ENCODE measurements at places on chromosomes 11 and 22.

- no peak for DNase-seq
These were observed 11.6 kb downstream of the MISFA start for GRCh38 chr11:18611196-18611595.

DNA sequence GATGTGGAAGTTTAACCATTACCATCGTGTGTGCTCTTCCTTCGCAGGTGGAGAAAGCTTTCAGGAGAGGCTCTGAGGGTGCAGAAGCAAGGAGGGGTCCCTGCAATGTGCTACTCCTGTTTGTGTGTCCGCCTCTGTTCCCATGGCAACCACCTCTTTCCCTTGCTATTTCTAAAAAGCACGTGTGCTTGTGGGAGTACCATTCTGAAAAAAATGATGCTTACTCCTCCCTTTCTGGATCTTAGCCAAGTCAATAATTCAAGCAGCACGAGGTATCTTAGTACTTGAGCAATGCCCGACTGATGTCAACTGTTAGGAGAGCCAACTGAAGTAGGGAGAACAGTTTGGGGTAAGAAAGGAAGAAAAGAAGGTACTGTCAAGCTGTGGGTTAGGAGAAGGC lies 628.7 kb downstream of the NTM start:
- no peak for DNase-seq

DNA sequence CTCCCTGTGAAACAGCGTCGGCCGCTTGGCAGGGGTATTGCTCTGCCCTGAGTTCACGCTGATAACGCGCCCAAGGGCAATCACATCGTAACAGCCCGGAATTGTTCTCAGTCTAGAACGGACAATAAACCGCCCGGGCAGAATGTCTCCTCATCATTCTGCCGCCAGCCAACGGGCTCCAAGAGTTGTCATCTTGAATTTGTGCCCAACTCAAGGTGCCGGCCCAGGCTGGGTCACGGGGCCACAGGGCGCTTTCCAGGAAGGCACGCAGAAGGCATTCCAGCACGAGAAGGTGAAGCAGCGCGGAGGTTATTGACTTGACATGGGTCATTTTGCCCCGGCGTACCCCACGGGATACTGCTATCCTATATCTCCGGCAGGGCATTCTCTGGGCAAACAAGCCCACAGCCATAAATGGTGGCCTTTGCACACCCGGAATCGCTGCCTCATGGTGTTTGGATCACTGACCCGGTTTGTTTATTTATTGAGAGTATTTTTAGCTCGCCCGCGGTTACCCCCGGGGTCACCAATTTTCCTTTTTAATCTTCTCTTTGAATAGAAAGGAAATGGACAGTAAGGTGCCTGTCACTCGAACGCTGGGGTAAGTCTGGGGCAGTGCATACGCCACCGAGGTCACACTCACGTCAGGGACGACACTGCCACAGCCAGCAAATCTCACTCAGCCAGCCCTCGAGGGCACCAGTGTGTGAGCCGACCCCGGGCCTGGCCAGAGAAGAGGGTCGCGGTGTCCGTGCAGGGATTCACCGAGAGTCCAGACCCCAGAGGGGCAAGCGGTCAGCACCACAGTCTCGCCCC lies 72.4 kb upstream of the FGF3 start:
- no peak for DNase-seq

- no peak for DNase-seq
These were observed 3.3 kb downstream of the SLC22A12 start for GRCh38 chr11:64594159-64594939.

GRCh38 chr11:65899356-65900124 lies 648 bp downstream of the FOSL1 start:
- DNase-seq, result peak; percentile 90

DNA sequence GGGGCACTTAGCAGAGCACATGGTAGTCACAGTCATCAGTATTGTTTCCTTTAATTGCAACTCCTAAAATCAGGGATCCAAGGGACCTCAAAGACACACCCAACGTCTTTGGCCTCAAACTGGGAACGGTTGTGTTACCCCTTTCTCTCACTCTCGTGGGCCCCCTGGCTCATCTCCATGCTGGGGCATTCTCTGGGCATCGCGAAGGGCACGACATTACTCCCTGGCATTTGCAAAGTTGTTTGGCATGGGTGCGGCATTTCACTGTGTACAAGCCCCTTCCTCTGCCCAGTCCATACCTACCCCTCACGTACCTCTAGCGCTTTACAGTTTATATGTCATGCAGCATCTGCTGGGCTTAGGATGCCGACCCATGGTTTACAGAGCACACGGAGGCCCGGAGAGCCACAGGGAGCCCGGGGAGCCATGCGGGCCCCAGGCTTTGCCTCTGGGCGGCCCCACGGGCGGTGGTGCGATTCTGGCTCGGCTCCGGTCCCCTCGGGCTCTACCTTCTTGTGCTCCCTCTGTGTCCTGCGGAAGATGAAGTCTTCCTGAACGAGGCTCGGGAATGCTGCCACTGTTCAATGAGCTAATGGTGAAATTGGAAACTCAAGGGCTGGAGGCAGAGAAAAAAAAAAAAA lies 21.9 kb upstream of the CACNG2 start:
- DNase-seq, result no peak

GRCh38 chr11:109486129-109486528 lies 64.1 kb downstream of the C11orf87 start:
- no peak for DNase-seq

GRCh38 chr11:65381716-65382032 lies 772 bp downstream of the SLC25A45 start:
- DNase-seq, result peak; percentile 57

DNA sequence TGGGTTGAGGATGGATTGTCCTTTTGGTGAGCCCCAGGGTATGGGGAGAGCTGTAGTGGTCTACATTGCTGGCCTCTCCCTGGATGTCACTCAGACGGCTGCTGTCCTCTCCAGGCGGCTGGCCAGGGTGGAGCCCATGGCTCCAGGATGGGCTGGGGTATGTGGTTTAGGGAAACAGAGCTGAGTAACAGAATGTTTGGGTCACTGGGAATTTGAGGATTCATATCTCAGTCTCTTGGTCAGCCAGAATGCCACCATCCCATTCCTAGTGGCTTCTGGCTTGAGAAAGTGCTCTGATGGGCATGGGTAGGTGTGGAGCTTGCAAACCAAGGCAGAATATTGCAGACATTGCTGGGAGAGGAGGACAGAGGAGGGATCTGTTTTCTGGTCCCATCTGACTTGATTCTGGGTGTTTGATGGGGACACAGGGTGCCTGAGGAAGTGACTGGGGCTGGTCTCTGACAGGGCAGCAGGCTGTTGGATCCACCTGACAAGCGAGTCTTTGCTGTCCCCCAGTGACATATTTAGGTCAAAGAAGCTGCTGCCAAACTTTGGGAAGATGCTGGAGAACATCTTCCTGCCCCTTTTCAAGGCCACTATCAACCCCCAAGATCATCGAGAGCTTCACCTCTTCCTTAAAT lies 41.4 kb downstream of the AMPD3 start:
- no peak for DNase-seq

DNA sequence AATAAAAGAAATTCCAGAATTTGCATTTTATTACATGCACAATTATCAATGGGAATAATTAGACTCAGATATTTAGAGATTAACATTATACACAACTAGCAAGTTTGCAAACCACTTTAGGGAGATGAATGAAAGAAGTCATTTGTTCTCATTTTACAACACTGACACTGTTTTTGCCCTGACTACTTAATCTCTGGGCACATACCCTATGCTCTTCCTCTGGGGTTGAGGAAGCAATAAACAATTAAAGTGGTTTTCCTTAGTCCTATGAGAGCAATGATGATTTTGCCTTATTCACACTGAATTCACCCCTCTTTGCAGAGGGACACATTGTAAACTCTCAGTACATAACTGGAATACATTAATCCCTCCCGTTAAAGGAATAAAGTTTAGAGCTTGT lies 72.7 kb downstream of the TRPC6 start:
- DNase-seq, result no peak

DNA sequence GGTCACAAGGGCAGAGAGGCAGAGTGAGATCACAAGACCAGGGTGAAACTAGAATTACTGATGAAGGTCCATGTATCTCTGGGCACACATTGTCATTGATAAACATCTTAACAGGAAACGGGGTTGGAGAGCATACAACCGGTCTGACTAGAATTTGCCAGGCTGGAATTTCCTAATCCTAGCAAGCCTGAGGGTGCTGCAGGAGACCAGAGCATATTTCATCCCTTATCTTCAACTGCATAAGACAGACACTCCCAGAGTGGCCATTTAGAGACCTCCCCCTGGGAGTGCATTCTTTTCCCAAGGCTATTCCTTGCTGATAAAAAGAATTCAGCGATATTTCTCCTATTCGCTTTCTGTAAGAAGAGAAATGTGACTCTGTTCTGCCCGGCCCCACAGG lies 84.6 kb upstream of the IZUMO1R start:
- no peak for DNase-seq

DNA sequence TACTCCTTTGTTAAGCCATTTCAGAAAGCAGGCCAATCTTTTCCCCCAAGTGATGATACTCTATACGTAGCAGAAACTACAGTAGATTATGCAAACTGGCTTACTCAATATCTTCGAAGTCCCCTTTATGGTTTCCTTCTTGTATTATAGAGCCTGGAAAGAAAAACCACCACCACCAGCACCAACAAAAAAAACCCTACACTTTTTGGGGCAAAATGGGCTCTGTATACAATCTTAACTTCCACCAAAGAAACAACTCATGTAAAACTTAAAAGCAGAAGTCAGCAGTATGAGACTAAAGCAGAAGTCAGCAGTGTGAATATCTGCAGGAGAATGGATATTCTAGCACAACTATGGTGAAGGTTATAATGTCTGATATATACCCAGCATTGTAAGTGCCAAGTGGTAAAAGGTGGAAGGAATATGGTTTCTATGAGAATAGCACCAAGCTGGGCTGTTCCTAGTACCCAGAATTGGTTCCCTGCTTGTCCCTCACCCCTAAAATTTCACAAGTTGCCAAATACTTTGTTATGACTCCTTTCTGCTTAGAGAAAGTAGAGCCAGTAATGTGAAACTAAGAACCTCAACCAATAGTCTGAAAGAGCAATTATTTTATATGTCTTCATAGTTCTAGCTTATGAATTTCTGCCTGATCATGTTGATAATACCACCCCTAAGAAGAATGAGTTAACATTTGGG lies 252.1 kb downstream of the SBF2 start:
- no peak for DNase-seq

DNA sequence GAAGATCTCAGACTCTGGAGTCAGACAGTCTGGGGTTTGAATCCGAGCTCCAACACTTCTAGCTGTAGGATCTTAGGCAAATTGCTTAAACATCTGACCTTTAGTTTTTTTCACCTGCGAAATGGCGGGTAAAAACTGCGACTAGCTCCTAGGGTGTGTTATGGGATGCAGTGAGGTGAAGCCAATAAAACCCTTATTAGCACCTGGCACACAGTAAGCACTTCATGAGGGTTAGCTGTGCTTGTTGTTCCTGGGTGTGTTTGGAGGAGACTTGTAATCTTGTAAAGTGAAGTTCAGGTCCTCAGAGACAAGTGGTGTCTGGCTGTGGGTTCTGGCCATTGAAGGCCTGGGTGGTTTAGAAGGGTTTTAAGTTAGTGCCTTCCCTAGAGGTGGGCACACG lies 68.9 kb downstream of the ZBTB16 start:
- DNase-seq, result no peak

GRCh38 chr22:17113600-17113999 lies 7.6 kb downstream of the TMEM121B start:
- no peak for DNase-seq

DNA sequence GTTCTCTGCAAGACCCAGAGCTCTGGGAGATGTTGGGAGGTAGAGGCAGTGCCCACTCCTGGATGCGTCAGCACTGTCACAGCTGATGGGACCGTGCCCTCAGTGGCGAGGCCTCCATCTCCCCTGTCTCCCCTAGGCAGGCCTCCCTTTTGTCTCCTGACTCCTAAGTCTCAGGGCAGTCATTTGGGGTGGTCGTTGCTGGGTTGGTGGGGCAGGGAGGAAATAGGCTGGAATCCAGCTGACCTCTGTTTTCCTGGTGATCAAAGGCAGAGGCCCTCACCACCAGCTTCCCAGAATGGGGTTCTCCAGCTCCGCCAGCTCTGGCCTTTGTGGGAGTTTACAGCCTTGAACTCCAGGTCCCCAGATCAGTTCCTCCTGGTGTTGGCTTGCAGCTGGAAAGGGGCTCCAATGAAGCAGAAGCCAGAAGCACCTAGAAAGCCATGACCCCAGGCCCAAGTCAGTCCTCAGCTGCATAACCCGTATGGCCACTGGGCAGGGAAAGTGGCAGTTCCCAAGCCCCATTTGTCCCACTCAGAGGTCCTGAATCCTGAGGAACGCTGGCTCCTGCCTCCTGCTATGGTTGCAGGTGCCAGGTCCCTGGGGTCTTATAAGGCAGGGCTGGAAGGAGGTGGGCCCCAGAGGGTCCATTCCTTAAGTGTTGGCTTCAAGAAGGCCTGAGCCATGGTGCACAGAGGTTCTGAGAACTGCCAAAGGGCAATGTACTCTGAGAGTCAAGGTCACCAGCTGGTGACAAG lies 7.3 kb upstream of the FXYD2 start:
- no peak for DNase-seq

- DNase-seq, result no peak
These were observed 521.0 kb downstream of the ETS1 start for GRCh38 chr11:128066399-128066798.

GRCh38 chr11:17974246-17974645 lies 38.6 kb downstream of the SERGEF start:
- DNase-seq, result no peak

GRCh38 chr22:46031066-46031465 lies 54.1 kb upstream of the WNT7B start:
- no peak for DNase-seq

DNA sequence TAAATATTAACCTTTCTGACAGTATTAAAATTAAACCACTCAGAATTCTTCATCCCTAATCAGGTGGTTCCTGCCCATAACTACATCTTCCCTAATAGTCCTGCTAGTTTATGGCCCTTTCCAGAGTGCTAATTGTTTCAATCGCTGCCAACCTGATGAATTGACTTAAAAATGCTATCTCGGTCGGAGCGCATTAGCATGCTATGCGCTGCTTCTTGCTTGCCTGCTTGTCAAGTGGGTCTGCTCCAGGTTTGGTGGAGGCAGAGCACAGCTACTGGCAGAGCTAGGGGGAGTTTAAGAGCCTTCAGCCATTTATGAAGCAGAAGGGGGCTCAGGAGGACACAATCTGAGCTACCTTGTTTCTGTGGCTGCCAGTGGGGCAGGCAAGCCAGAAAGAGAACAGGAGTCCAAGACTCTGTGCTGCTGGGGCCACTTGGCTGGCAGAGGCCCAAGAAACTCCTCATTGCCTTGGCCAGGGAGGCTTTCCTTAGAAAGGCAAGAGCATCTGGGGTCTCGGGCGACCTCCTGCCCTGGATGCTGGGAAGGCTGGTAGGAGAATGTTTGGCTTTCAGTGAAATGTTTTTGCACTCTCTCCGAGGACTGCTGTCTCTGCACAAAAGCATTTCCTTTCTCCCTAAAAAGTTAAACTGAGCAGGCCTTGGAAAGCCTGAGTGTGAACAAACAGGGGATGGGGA lies 62.1 kb upstream of the PHOX2A start:
- DNase-seq, result no peak

- no peak for DNase-seq
These were observed 20.5 kb downstream of the MUC6 start for GRCh38 chr11:1015826-1016545.
